Lower lobe of right lung (tissue), 2 donors: ENCODE measurements at places on chromosomes 3 and 15.
A peak's percentile ranks its signal among the peaks of the same experiment; 100 is the strongest.

- no peaks in the 10 kb centered on the region for H3K36me3 ChIP-seq
- no peak for DNase-seq
- H3K4me1 ChIP-seq, result peaks cover 48% of the 10 kb centered on the region
- no peak overlapping the region for H3K4me3 ChIP-seq
Measured at GRCh38 chr3:152218602-152219001, 50.1 kb upstream of the MBNL1 start.

DNA sequence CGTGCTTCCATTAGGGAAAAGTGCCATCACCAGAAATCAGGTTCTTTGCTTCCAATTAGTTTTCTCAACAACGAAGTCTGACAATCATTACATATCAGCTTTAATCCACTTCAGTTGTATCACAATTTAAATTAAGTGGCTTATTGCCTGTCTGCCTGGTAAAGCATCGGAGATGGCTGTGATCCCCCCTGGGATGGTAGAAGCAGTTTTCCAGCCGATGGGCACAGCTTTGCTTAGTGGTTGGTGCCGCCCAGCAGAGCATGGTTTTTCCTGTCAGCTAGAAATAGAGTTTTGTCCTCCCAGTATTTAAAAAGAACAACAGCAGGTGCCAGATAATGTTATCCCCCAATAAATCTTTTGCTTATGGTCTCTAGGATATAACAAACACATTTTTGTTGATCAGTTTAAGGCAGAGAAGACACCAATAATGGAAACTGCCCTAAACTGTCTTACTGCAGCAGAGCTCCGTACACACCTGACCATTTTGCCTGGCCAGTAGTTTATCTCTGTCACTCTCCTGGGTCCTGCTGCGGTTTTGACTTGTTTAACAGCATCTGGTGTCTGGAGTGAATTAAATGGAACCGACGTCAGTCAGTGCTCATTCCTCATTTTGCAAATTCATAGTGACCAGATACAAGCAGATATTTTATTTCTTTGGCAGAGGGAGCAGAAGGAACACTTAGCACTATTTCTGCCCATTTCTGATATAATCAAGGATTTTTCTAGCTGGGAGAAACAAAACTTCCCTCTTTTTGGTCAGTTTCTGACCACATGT is 79.1 kb downstream of the SLC49A4 start:
- no peaks in the 10 kb centered on the region for H3K27me3 ChIP-seq
- no peak overlapping the region for H3K4me3 ChIP-seq
- no peaks in the 10 kb centered on the region for H3K4me1 ChIP-seq
- H3K36me3 ChIP-seq, result peaks cover 16% of the 10 kb centered on the region
- no peak for DNase-seq

- H3K4me1 ChIP-seq, result no peaks in the 10 kb centered on the region
- no peaks in the 10 kb centered on the region for H3K27me3 ChIP-seq
- no peak for DNase-seq
- no peak overlapping the region for H3K4me3 ChIP-seq
- no peak overlapping the region for H3K27ac ChIP-seq
Measured at GRCh38 chr3:150433347-150433746, 25.2 kb downstream of the TSC22D2 start.

- DNase-seq, result no peak
- no peaks in the 10 kb centered on the region for H3K27me3 ChIP-seq
- no peak overlapping the region for H3K4me3 ChIP-seq
- H3K27ac ChIP-seq, result peak overlapping the region; percentile 56
Measured at GRCh38 chr3:113614402-113614801, 82.0 kb downstream of the USF3 start.

- H3K4me3 ChIP-seq, result no peak overlapping the region
- no peaks in the 10 kb centered on the region for H3K4me1 ChIP-seq
- DNase-seq, result no peak
- no peak overlapping the region for H3K27ac ChIP-seq
- H3K36me3 ChIP-seq, result no peaks in the 10 kb centered on the region
Measured at GRCh38 chr15:25993506-25993905, 130.4 kb upstream of the ATP10A start.

DNA sequence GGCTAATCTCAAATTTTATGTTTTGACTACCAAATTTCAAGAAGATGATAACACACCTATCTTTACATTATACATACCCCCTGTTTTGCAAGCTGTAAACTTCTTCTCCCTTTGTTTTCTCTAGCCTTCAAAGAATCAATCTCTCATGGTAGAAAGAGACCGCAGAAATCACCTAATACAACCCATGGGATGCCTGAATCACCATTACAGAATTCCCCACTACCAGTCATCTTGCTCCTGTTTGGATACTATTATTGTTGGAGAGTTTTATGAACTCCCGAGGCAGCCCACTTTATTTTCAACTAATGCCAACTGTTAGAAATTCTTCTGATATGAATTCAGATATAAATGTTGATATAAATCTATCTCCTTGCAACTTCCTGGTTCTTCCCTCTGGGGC is 110.9 kb downstream of the FRMD5 start:
- DNase-seq, result no peak
- no peaks in the 10 kb centered on the region for H3K27me3 ChIP-seq
- no peaks in the 10 kb centered on the region for H3K4me1 ChIP-seq
- H3K36me3 ChIP-seq, result no peaks in the 10 kb centered on the region
- no peak overlapping the region for H3K27ac ChIP-seq
- H3K4me3 ChIP-seq, result no peak overlapping the region

- peaks cover 51% of the 10 kb centered on the region for H3K4me1 ChIP-seq
- DNase-seq, result no peak
- H3K27me3 ChIP-seq, result no peaks in the 10 kb centered on the region
- no peak overlapping the region for H3K4me3 ChIP-seq
- H3K36me3 ChIP-seq, result peaks cover 7% of the 10 kb centered on the region
Measured at GRCh38 chr15:72486144-72486543, 12.0 kb downstream of the ARIH1 start.

DNA sequence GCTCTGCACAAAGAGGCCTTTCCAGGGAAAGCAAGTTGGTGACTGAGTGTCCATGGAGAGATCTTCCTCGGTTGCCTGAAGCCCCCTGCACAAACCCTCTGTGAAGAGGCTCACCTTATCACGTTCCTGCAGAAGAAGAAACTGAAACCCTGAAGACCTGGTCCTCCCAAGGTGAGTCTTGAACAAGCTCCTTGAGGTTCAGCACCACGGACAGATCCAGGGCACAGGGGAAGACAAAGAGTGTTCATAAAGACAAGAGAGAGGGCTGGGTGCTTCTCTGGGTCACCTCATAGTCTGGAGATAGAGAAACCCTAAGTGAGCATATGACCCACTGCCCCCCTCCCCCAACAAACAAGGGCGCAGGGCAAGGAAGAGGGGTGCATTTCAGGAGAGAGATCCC is 21.7 kb upstream of the TBC1D21 start:
- H3K4me1 ChIP-seq, result no peaks in the 10 kb centered on the region
- H3K27ac ChIP-seq, result no peak overlapping the region
- no peak for DNase-seq
- H3K4me3 ChIP-seq, result no peak overlapping the region
- no peaks in the 10 kb centered on the region for H3K27me3 ChIP-seq

GRCh38 chr15:101399431-101399830 is 90.1 kb downstream of the PCSK6 start:
- no peak overlapping the region for H3K27ac ChIP-seq
- H3K36me3 ChIP-seq, result no peaks in the 10 kb centered on the region
- DNase-seq, result no peak
- no peaks in the 10 kb centered on the region for H3K27me3 ChIP-seq
- no peak overlapping the region for H3K4me3 ChIP-seq

GRCh38 chr3:10395671-10396070 is 74.8 kb upstream of the SEC13 start:
- no peaks in the 10 kb centered on the region for H3K27me3 ChIP-seq
- no peak for DNase-seq
- no peaks in the 10 kb centered on the region for H3K36me3 ChIP-seq
- no peak overlapping the region for H3K27ac ChIP-seq
- no peaks in the 10 kb centered on the region for H3K4me1 ChIP-seq

GRCh38 chr15:67198157-67198754 is 56.2 kb downstream of the AAGAB start:
- no peaks in the 10 kb centered on the region for H3K27me3 ChIP-seq
- no peak for DNase-seq
- H3K4me1 ChIP-seq, result peaks cover 16% of the 10 kb centered on the region
- no peak overlapping the region for H3K4me3 ChIP-seq
- no peak overlapping the region for H3K27ac ChIP-seq

- peak overlapping the region; percentile 72 for H3K4me3 ChIP-seq
- DNase-seq, result peak; percentile 54
- no peaks in the 10 kb centered on the region for H3K36me3 ChIP-seq
- peak overlapping the region; percentile 87 for H3K27ac ChIP-seq
- H3K27me3 ChIP-seq, result no peaks in the 10 kb centered on the region
- peaks cover 40% of the 10 kb centered on the region for H3K4me1 ChIP-seq
Measured at GRCh38 chr3:64267721-64268604, 42.7 kb upstream of the PRICKLE2 start.

- peaks cover 5% of the 10 kb centered on the region for H3K4me1 ChIP-seq
- DNase-seq, result peak; percentile 55
- no peak overlapping the region for H3K4me3 ChIP-seq
- H3K36me3 ChIP-seq, result peaks cover 21% of the 10 kb centered on the region
- no peaks in the 10 kb centered on the region for H3K27me3 ChIP-seq
Measured at GRCh38 chr3:12518261-12519028, 26.9 kb downstream of the MKRN2OS start.

GRCh38 chr3:8780279-8780678 is 10.9 kb upstream of the OXTR start:
- DNase-seq, result no peak
- no peak overlapping the region for H3K27ac ChIP-seq
- no peaks in the 10 kb centered on the region for H3K36me3 ChIP-seq
- H3K4me3 ChIP-seq, result no peak overlapping the region
- H3K4me1 ChIP-seq, result no peaks in the 10 kb centered on the region
- H3K27me3 ChIP-seq, result no peaks in the 10 kb centered on the region

DNA sequence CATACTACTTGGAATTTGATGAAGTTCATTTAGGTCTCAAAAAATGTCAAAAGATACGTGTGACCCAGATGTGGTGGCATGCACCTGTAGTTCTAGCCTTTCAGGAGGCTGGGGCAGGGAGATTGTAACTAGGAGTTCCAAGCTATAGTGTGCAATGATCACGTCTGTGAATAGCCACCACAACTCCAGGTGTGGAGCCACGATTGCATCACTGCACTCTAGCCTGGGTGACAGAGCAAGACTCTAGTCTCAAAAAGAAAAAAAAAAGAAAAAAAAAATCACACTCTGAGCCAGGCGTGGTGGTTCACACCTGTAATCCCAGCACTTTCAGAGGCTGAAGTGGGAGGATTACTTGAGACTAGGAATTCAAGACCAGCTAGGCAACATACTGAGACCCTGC is 14.2 kb downstream of the MAP4 start:
- no peak overlapping the region for H3K4me3 ChIP-seq
- H3K4me1 ChIP-seq, result peaks cover 6% of the 10 kb centered on the region
- no peak for DNase-seq
- no peak overlapping the region for H3K27ac ChIP-seq

DNA sequence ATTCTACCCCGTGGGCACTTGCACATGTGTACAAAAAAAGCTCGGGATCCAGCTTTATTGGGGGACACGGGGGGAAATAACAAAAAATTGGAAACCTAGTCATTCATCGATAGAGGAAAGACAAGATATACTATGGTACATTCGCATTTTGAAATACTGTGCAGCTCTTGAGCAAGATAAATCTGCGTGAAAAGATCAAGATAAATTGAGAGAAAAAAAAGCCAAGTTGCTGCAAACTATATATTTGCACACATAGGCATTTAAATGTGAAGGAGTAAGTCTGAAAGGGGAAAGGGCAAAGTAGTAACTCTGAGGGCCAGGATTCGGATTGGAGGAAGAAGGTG is 620 bp upstream of the UBR1 start:
- H3K27me3 ChIP-seq, result no peaks in the 10 kb centered on the region
- H3K27ac ChIP-seq, result peak overlapping the region; percentile 96
- H3K4me3 ChIP-seq, result peak overlapping the region; percentile 73
- peaks cover 33% of the 10 kb centered on the region for H3K4me1 ChIP-seq
- no peaks in the 10 kb centered on the region for H3K36me3 ChIP-seq
- no peak for DNase-seq

GRCh38 chr15:61396235-61396919 is 167.3 kb upstream of the RORA start:
- no peak overlapping the region for H3K4me3 ChIP-seq
- no peaks in the 10 kb centered on the region for H3K4me1 ChIP-seq
- H3K27ac ChIP-seq, result no peak overlapping the region
- DNase-seq, result no peak

DNA sequence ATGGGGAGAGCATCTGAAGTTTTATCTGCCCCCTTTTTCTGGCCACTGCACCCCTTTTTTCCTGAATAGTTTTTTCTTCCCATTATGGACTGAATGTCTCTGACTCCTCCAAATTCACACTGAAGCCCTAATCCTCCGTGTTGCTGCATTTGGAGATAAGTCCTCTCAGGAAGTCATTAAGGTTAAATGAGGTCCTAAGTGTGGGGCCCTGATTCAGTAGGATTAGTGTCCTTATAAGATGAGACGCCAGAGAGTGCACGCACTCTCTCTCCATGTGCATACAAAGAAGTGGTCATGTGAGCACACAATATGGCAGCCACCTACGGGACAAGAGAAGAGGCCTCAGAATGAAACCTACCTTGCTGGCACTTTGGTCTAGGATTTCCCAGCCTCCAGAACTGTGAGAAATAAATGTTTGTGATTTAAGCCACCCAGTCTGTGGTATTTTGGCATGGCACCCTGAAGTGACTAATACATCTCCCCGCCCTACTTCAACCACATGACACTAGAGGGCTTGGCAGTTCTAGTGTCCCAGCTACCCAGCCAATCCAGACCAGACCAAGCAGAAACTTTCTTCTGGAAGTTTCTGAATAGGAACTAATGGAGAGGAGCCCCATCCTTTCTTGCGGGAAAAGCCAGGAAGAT is 191.3 kb downstream of the PDE8A start:
- H3K36me3 ChIP-seq, result no peaks in the 10 kb centered on the region
- peaks cover 17% of the 10 kb centered on the region for H3K27me3 ChIP-seq
- H3K27ac ChIP-seq, result no peak overlapping the region
- no peak overlapping the region for H3K4me3 ChIP-seq
- H3K4me1 ChIP-seq, result peaks cover 5% of the 10 kb centered on the region
- no peak for DNase-seq

- H3K27ac ChIP-seq, result peak overlapping the region; percentile 85
- H3K4me3 ChIP-seq, result peak overlapping the region; percentile 23
- no peaks in the 10 kb centered on the region for H3K4me1 ChIP-seq
Measured at GRCh38 chr15:91694131-91694830, 159.2 kb upstream of the SLCO3A1 start.

- no peaks in the 10 kb centered on the region for H3K4me1 ChIP-seq
- no peaks in the 10 kb centered on the region for H3K36me3 ChIP-seq
- H3K27me3 ChIP-seq, result no peaks in the 10 kb centered on the region
Measured at GRCh38 chr3:192578729-192579128, 148.6 kb downstream of the FGF12 start.

- no peaks in the 10 kb centered on the region for H3K27me3 ChIP-seq
- no peak overlapping the region for H3K27ac ChIP-seq
- H3K4me1 ChIP-seq, result peaks cover 57% of the 10 kb centered on the region
- no peak for DNase-seq
Measured at GRCh38 chr3:172057059-172057458, 17.7 kb downstream of the FNDC3B start.

- H3K4me1 ChIP-seq, result no peaks in the 10 kb centered on the region
- no peaks in the 10 kb centered on the region for H3K27me3 ChIP-seq
- no peak overlapping the region for H3K4me3 ChIP-seq
- DNase-seq, result no peak
- H3K27ac ChIP-seq, result no peak overlapping the region
- H3K36me3 ChIP-seq, result no peaks in the 10 kb centered on the region
Measured at GRCh38 chr15:81886591-81886990, 159.2 kb downstream of the MEX3B start.
